Activated naive CD8-positive, alpha-beta T cell treated with anti-CD3 and anti-CD28 coated beads for 36 hours (primary cell): ENCODE measurements at places on chromosomes 3 and 15. TPM values are rescaled to one million over a fixed set of nuclear protein-coding genes. Genes with fewer than 3 reads are reported as not detected.
A peak's percentile ranks its signal among the peaks of the same experiment; 100 is the strongest.

- peak overlapping the region; percentile 60 for H3K27ac ChIP-seq
- H3K27me3 ChIP-seq, result peaks cover 4% of the 10 kb centered on the region
- H3K4me3 ChIP-seq, result no peak overlapping the region
- peak; percentile 61 for DNase-seq
- peaks cover 27% of the 10 kb centered on the region for H3K4me1 ChIP-seq
Observed at GRCh38 chr3:58471025-58471887, 20.6 kb upstream of the KCTD6 start.

GRCh38 chr3:52145736-52146110, 8.5 kb downstream of the POC1A start:
- no peaks in the 10 kb centered on the region for H3K27me3 ChIP-seq
- peaks cover 30% of the 10 kb centered on the region for H3K36me3 ChIP-seq
- DNase-seq, result no peak
- H3K4me3 ChIP-seq, result no peak overlapping the region
- peaks cover 7% of the 10 kb centered on the region for H3K4me1 ChIP-seq
- H3K27ac ChIP-seq, result no peak overlapping the region

DNA sequence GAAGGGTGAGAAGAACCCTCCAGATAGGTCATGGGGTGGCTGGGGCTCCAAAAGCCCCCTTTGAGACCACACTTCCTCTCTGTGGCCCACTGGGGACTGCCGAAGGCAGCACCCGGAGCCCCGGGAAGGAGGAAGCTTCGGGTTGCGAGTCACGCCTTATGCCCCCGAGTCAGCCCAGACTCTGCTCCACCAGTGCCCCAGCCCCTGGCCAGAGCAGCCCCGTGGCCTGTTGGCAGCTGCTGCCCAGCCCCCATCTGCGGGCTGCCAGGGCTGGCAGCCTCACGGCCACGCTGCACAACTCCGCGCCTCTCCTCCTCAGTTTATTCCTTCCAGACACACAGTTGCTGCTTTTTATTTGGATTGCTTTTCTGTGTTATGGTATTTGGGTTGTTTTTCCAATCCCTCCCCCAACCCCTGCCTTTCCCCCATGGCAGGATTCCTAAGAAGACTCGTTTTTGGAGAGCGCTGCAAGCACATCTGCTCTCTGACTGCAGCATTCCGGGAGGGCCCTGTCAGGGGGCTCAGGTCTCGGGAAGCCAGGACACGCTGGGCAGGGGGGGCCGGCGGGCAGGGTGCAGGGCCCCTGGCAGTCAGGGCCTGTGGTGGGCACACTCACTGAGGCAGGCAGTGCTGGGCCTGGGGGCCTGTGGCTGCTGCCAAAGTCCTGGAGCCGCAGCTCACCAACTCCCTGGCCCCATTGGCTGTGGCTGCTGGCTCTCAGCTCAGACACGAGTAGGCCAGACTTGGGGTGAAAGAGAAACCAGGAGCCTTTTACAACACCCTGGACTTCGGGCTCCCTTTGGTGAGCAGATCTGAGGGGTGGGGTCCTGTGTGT, 20.2 kb downstream of the MAGEF1 start:
- H3K27ac ChIP-seq, result no peak overlapping the region
- H3K4me3 ChIP-seq, result no peak overlapping the region
- no peak for DNase-seq
- H3K4me1 ChIP-seq, result no peaks in the 10 kb centered on the region
- H3K36me3 ChIP-seq, result no peaks in the 10 kb centered on the region

GRCh38 chr3:53114412-53115074, 15.7 kb downstream of the RFT1 start:
- H3K27me3 ChIP-seq, result no peaks in the 10 kb centered on the region
- no peak overlapping the region for H3K27ac ChIP-seq
- no peak overlapping the region for H3K4me3 ChIP-seq
- no peak for DNase-seq
- H3K36me3 ChIP-seq, result peaks cover 15% of the 10 kb centered on the region

GRCh38 chr3:144105542-144105941, 133.9 kb downstream of the DIPK2A start:
- no peak for DNase-seq
- H3K4me1 ChIP-seq, result peaks cover 2% of the 10 kb centered on the region
- H3K27ac ChIP-seq, result no peak overlapping the region
- peaks cover 19% of the 10 kb centered on the region for H3K27me3 ChIP-seq
- no peak overlapping the region for H3K4me3 ChIP-seq
- no peaks in the 10 kb centered on the region for H3K36me3 ChIP-seq

DNA sequence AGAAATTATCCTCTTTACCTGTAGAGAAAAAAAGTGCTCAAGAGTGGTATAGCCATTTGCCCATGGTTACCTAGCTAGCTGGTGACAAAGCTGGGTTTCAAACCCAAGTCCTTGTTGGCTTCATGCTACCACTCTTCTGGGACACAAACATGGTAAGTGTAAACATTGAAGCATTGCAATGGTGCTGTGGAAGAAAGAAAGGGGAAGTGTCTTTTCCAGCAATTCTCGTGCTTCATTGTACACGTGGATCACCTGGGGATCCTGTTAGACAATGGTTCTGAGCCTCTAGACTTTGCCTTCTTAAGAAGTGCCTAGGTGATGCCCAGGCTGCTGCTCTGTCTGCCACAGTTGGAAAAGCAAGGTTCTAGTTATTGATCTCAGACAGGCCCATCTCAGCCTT, 134.8 kb upstream of the CTNNB1 start:
- H3K27me3 ChIP-seq, result peaks cover 4% of the 10 kb centered on the region
- no peaks in the 10 kb centered on the region for H3K36me3 ChIP-seq
- no peak overlapping the region for H3K27ac ChIP-seq
- DNase-seq, result no peak
- no peak overlapping the region for H3K4me3 ChIP-seq

The GUCA1C gene
- not detected for total RNA-seq

The STXBP5L gene
- not detected for total RNA-seq

GRCh38 chr3:41690766-41691563, 270.9 kb downstream of the ULK4 start:
- no peaks in the 10 kb centered on the region for H3K27me3 ChIP-seq
- peaks cover 14% of the 10 kb centered on the region for H3K36me3 ChIP-seq
- H3K27ac ChIP-seq, result no peak overlapping the region

The PLSCR4 gene
- not detected for total RNA-seq

The GOLGA8N gene
- total RNA-seq, result 4.0 TPM

DNA sequence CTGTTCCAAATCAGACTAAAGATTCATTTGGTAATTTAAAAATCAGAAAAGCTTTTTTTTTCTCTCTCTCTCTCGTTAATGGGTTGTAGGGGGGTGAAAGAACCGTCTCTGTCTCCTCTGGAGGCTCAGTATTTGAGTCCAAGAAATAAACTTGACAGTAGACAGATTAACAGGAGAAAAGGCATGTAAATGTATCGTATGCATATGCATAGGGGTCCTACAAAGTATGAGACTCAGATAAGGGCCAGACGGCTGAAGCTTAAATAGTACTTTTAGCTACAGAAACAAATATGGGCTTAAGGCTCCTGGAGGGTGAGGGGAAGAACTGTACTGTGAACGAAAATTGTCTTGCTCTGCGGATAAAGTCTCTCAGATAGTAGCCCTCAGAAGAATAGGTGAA, 42.4 kb downstream of the PIK3CA start:
- no peaks in the 10 kb centered on the region for H3K27me3 ChIP-seq
- peaks cover 10% of the 10 kb centered on the region for H3K36me3 ChIP-seq
- peaks cover 42% of the 10 kb centered on the region for H3K4me1 ChIP-seq
- no peak overlapping the region for H3K27ac ChIP-seq
- no peak for DNase-seq

The LRRIQ4 gene
- 0.18 TPM for total RNA-seq

DNA sequence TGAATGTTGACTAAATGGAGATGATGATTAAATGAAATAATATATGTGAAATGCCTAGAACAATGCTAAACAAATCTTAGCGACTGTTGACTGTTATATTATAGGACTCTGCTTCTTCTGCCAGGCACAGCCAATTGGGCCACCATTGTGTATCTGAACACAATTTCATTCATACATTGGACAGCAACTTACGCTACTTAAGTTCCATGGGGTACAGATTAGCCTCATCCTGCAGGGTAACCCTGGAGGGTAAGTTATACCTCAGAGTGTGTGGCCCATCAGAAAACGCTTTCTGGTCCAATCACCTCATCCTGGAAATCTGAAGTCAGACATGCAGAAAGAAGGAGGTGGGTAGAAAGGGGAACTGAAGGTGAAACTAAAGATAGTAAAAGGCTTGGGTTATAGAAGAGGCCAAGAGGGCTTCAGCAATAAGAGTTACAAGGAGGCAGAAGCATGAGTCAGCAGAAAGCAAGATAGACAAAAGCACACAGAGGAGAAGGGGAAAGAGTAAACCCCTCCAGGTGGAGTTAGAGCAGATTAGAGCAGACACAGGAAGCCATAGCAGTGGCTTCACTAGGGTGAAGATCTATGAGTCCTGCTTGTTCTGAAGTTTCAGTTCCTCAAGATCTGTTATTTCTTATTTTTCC, 119.3 kb upstream of the SLC24A5 start:
- no peak for DNase-seq
- no peaks in the 10 kb centered on the region for H3K36me3 ChIP-seq
- H3K4me1 ChIP-seq, result no peaks in the 10 kb centered on the region
- no peak overlapping the region for H3K27ac ChIP-seq
- H3K4me3 ChIP-seq, result no peak overlapping the region

DNA sequence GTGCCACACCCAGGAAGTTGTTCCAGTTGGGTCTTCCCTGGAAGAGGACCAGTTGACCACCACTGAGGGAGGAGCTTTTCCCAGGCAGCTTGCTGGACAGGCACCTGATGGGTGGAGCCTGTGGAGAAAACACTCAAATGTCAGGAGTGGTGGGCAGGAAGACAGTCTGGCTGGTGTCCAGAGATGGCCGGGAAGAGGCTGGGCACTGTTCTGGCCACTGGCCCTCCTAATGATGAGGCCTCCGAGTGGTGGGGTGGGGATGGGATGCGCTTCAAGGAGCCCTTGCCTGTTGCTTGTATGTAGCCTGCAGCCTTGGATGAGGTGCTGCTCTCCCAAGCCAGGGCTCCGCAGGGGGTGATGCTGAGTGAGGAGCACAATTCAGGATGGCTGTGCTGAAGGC, 12.3 kb downstream of the PLEKHO2 start:
- H3K4me1 ChIP-seq, result peaks cover 21% of the 10 kb centered on the region
- no peak overlapping the region for H3K4me3 ChIP-seq

The TMEM207 gene
- total RNA-seq, result not detected

- H3K36me3 ChIP-seq, result peaks cover 36% of the 10 kb centered on the region
- no peak overlapping the region for H3K27ac ChIP-seq
- no peak for DNase-seq
- H3K4me3 ChIP-seq, result peak overlapping the region; percentile 54
Observed at GRCh38 chr3:16936676-16937230, 52.0 kb downstream of the PLCL2 start.

- H3K36me3 ChIP-seq, result peaks cover 23% of the 10 kb centered on the region
- no peak overlapping the region for H3K4me3 ChIP-seq
- no peak overlapping the region for H3K27ac ChIP-seq
- no peak for DNase-seq
- H3K27me3 ChIP-seq, result no peaks in the 10 kb centered on the region
Observed at GRCh38 chr3:48532271-48532976, 24.2 kb downstream of the PFKFB4 start.

The ABHD17C gene
- 6.9 TPM for total RNA-seq

The LSM3 gene
- total RNA-seq, result 26.3 TPM

DNA sequence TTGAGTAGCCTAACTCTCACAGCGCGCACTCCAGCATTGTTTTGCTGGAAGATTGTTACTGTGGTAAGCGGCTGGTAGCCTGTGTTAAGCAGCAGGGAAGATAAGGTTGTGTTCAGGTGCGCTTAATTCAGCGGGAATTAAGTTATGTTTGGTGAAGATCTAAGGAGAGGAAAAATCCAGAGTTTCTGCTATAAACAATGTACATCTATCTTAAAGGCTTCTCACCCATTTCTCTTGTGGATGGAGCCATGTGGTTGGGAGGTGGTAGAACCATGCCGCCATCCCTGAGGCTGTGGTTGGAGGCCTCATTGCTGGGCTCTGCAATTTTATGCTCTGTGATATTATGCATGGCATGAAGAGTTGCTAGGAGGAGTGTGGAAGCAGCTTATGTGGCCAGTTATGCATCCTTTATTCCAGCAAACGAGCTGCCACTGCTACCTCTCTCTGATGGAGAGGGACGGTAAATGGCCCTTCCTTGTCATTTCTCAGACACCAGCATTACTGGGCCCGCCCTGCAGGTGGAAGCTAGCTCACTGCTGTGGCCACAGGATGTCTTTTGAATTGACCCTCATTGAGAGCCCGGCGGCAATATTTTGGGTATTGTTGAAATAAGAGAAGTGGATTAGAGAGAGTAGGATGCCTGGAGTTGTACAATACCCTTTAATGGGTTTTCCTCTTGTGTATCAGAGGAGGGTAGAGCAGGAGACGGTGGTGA, 1.3 kb downstream of the MINAR1 start:
- no peak overlapping the region for H3K27ac ChIP-seq
- no peak overlapping the region for H3K4me3 ChIP-seq
- H3K36me3 ChIP-seq, result no peaks in the 10 kb centered on the region

DNA sequence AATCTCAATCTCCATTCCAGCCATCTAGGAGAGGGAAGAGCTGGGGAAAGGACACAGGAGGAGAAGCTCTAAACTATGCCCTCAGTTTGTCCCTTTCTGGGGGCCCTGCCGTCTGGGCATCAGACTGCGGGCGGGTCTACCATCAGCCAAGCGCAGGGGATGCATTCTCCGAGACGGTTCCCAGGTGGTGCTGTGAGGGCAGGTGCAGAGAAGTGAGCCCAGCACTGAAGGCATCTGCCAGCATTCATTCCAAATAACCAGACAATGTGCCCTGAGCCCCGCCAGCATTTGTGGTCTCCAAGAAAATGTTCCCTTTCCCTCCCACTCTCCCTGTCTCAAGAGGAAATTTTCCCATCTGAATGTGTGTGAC, 265.7 kb downstream of the XXYLT1 start:
- H3K27me3 ChIP-seq, result peaks cover 4% of the 10 kb centered on the region
- no peak overlapping the region for H3K4me3 ChIP-seq
- DNase-seq, result no peak
- H3K4me1 ChIP-seq, result no peaks in the 10 kb centered on the region
- H3K27ac ChIP-seq, result no peak overlapping the region

GRCh38 chr3:188403404-188403803, 249.4 kb downstream of the LPP start:
- peaks cover 45% of the 10 kb centered on the region for H3K36me3 ChIP-seq
- no peak overlapping the region for H3K4me3 ChIP-seq
- peaks cover 46% of the 10 kb centered on the region for H3K4me1 ChIP-seq
- H3K27ac ChIP-seq, result peak overlapping the region; percentile 23
- no peak for DNase-seq
- no peaks in the 10 kb centered on the region for H3K27me3 ChIP-seq

DNA sequence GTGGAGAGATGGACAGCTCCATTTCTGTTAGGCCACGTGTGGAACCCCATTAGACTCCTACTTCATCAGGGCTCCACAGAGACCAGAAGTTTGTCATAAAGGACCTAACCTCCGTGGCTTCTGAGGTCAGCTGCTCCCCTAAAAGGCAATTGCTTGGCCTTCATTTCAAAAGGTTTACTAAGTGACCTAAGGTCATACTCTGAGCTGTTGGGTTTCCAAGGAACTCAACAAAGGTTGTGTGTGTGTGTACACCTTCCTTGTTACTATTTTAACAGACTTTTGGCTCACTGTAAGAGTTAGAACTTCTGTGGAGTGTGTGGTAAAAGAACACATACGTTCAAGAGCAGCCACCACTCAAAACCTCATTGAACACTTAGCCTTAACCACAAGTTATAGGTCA, 73.9 kb downstream of the SEC22A start:
- peaks cover 6% of the 10 kb centered on the region for H3K4me1 ChIP-seq
- no peaks in the 10 kb centered on the region for H3K27me3 ChIP-seq

- peaks cover 7% of the 10 kb centered on the region for H3K27me3 ChIP-seq
- H3K36me3 ChIP-seq, result no peaks in the 10 kb centered on the region
- peaks cover 2% of the 10 kb centered on the region for H3K4me1 ChIP-seq
- DNase-seq, result no peak
- no peak overlapping the region for H3K4me3 ChIP-seq
Observed at GRCh38 chr3:72153477-72154314, 368.7 kb upstream of the PROK2 start.
